ENCODE measurements at places on chromosomes 13 and 19.

DNA sequence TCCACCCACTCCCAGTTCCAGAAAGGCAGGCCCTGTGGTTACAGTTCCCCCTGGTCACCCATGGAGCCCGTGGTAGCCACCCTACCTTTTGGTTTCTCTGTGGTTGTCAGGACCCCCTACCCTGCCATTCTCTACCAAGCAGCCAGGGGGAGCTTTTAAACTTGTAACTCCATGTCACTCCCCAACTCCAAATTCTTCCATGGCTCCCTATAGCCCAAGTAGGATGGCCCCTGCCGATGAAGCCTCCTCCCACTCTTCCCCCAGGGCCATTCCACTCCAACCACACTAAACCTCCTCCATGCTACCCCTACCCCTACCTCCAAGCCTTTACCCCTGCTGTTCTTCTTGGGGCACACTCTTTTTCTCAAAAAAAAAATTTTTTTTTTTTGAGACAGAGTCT, 2.2 kb downstream of the S1PR2 start:
- DNase-seq, result no peak

GRCh38 chr19:7872306-7873204, 1.6 kb downstream of the PRR36 start:
- no peak for DNase-seq

- no peak for DNase-seq
These were observed 275.1 kb downstream of the DCLK1 start for GRCh38 chr13:35856084-35856483.

GRCh38 chr13:23447927-23448326, 14.4 kb upstream of the SACS start:
- DNase-seq, result no peak

DNA sequence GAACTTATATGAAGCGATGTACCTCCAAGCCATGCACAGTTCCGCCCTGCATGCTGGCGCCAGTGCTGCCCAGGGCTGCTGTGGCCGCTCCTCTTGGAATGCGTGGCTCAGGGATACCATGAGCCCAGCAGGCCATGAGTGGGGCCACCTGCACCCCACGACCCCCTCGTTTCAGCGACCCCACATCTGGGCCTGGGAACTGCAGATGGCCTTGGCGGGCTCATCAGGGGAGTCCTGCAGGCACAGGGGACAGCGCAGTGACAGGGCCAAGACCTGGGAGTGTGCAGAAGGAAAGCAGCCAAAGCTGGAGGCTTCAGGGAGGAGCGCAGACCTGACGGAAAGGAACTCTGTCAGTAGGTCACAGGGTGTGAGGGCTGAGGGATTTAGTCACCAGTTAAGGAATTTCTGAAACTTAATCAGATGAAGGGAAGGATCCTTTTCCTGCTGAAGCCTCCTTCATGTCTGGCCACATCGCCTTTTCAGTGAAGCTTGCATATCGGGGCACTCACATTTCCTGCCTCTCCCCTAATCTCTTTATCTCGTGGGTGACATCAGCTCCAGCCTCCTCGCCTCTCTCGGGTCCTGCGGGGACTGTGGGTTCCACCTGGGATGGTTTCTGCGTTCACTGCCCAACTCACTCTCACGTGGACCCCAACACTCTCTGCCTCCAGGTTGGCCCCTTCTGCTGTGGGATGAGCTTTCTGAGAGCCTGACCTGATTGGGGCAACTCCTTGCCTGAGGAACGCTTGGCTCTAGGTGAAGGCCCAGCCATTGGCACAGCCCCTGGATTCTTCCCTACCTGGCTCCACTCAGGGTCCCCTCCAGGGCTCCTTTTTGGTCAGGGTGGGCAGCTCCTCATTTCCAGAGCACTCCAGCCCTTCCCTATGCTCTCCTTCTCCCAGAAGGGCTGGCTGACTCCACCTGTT, 123.5 kb downstream of the CRYL1 start:
- no peak for DNase-seq

GRCh38 chr13:85527316-85527715, 271.9 kb downstream of the SLITRK6 start:
- DNase-seq, result no peak

GRCh38 chr13:44465318-44465717, 91.7 kb downstream of the SERP2 start:
- no peak for DNase-seq

DNA sequence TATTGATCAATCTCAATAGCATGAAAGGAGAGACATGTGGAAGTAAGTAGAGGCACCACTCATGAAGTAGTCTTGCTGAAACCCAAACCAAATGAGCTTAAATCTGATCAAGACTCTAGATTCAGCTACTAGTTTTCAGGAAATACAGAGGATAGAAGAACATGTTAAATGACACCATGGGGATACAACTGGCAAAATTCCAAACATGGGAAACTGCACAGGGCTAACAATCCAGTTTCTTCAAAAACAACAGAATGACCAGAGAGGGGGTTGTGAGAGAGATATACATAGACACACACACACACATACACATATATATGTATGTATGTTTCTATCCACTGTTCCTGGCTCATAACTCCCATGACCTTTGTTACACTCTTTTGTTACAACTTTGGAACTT, 44.8 kb downstream of the MRPL57 start:
- no peak for DNase-seq

- DNase-seq, result no peak
These were observed 71.6 kb downstream of the TM9SF2 start for GRCh38 chr13:99572921-99573320.
